ENCODE measurements at places on chromosomes 2 and 18.

DNA sequence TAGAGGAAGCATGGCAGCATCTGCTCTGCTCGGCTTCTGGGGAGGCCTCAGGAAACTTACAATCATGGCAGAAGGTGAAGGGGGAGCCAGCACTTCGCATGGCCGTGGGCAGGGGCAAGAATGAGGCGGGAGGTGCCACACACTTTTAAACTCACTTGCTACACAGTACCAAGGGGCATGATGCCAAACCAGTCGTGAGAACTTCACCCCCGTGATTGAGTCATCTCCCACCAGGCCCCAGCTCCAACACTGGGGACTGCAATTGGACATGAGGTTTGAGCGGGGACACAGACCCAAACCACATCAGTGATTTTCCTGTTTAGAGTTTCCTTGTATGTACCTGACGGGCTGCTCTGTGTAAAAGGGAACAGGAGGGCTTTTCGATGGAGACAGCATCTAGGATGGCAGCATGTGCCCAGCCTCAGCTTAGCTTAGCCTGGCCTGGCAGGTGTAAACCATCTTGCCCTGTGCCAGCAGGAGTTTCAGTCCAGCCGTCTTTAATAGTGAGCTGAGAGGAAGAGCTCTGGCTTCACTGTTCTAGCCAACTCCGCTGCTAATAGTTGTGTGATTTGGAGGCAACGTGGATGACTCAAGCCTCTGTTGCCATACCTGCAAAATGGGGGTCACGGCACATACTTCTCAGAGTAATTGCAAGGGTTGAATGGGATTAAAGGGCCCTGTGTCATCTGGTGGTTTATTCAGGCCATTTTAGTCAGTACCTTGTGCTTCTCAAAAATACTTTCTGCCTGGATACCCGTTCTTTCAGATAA, 101.8 kb downstream of the ASAP2 start:
- no peak for DNase-seq

- DNase-seq, result no peak
Measured at GRCh38 chr18:74126684-74127655, 20.7 kb downstream of the FBXO15 start.

DNA sequence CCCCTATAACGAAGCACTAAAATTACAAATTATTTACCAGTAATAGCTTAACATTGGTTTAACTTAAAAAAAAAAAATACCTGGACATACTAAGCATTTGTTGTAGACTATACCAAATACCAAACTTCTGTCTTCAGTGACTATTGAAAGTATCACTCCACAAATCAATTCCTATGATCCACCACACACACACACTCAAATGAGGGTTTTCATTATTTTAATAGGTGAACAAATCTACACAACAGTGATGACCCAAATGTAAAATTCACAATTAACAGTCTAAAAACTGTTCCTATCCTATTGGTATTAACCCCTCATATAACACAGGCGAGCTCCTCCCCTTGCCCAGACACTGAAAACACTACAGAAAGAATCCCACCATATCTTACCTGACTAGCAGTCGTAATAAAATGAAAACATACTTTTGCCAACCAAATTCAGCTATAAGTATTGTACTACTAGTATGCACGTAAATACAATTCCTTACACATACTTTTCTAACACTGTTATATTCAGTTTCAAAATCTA, 2.5 kb downstream of the SP3 start:
- no peak for DNase-seq

DNA sequence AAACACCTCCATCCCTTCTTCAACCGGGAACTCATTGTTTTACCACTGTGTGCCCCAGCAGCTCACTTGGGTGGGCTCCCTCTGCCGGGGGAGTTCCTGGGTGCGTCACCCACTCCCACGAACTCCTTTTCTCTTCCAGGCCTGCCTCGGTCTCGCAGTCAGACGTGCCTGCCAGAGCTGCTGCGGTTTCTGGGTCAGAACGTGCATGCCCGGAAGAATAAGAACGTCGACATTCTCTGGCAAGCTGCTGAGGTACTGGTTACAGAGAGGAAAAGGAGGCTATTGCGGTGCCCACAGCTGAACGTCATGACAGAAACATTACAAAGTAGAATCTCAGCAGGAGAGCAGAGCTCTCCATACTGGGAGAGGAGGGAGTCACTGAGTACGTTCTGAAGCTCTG, 35.6 kb downstream of the COA5 start:
- no peak for DNase-seq

DNA sequence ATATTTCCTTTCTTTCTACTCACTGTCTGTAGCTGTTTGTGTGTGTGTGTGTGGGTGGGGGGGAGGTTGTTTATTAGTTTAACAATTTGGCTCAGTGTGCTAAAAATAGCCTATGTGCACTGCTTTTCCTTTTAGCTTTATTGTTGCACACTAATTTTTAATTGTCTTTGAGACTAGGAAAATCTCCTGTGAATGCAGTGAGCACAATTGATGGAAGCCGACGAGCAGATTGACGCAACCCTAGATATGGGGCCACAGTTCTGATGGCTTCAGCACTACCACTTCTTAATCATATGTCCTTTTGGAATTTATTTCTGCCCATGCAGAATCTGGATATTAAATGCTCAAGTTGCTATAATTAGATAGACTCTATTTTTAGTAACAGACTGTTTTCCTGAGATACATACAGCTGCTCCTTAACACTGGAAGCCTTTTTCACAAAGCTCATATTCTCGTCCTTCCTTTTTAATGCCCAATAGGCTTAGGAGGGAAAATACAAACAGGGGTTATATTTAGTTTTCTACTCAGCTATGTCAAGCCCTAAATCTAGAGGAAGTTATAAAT, 109.1 kb downstream of the IRS1 start:
- DNase-seq, result no peak

GRCh38 chr2:212921711-212922110, 229.7 kb downstream of the IKZF2 start:
- no peak for DNase-seq

DNA sequence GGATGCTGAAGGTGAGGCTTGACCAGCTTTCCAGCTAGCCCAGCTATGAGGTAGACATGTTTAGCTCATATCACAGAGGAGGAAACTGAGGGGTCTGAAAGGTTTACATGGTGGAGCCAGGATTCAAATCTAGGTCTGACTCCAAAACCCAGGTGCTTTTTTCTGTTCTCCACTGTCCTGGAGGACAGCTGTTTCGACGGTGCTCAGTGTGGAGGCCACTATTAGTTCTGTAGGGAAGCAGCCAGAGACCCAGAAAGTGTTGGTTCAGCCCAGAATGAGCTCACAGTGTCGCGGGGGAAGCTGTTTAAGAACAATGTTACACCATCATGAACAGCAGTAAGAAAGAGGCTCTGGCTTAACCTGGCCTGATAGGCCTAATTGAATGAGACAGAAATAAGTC, 11.1 kb downstream of the PROC start:
- DNase-seq, result no peak

- no peak for DNase-seq
Measured at GRCh38 chr18:58900015-58900649, 35.5 kb downstream of the ZNF532 start.

- no peak for DNase-seq
Measured at GRCh38 chr18:48934415-48934722, 16.4 kb downstream of the SMAD7 start.

DNA sequence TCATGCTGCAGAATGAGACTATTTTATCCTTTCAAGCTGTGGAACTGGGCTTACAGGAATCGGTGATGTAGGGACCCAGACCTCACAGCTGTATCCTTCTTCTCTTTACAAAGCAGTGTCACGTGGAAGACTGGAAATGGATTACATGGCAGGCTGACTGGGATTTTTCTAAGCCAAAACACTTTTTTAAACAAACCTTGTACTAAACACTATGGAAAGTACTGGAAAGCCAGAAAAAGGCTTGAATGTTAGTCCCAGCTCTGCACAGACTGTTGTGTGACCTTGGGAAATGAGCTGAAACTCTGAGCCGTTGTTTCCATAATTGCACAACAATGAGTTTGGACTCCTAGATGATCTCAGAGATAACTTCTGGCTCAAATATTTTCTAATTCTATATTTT, 7.6 kb upstream of the ADAM23 start:
- DNase-seq, result no peak

DNA sequence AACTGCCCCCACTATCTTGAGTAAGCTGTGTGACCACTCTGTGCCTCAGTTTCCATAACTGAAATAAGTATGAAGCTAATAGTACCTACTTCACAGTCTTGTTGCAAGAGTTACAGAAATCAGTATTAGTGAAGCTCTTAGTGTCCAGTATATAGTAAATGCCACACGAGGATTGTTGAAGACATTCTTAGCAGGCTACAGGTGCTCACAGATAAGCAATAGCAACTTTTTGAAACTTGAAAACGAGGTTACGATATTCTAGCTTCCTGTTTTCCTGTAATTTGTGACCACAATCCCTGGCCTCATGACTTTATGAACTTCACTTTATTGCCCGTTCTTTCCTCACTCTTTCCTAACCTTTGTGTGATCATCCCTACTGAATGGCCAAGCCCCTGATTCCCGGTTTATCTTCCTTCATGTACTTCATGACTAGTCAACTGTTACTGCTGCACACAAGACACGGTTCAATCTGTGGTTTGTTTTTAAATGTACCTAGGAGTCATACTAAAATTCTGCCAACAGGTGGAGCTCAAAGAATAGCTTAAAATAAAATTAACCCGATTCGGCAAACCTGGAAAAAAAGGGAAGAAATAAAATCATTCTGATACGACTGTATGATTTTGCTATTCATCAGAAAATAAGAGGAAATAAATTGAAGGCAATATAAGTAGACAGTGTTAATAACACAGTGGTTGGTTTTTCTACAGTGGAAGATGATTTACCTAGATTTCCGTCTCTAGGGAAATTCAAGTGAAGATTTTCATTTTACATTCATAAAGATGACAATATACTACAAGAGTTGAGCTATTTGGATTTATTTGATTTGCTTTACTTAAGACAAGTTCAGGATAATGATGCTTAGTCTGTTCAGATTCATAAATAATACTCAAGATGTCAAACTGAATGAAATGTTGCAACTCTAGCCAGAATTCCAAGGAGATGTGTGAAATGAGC, 38.1 kb upstream of the STAT1 start:
- no peak for DNase-seq

- DNase-seq, result no peak
Measured at GRCh38 chr2:48356701-48357325, 173.1 kb upstream of the STON1 start.

GRCh38 chr2:8477552-8478470, 204.0 kb upstream of the ID2 start:
- no peak for DNase-seq

- no peak for DNase-seq
Measured at GRCh38 chr18:9701609-9702349, 6.3 kb upstream of the RAB31 start.

DNA sequence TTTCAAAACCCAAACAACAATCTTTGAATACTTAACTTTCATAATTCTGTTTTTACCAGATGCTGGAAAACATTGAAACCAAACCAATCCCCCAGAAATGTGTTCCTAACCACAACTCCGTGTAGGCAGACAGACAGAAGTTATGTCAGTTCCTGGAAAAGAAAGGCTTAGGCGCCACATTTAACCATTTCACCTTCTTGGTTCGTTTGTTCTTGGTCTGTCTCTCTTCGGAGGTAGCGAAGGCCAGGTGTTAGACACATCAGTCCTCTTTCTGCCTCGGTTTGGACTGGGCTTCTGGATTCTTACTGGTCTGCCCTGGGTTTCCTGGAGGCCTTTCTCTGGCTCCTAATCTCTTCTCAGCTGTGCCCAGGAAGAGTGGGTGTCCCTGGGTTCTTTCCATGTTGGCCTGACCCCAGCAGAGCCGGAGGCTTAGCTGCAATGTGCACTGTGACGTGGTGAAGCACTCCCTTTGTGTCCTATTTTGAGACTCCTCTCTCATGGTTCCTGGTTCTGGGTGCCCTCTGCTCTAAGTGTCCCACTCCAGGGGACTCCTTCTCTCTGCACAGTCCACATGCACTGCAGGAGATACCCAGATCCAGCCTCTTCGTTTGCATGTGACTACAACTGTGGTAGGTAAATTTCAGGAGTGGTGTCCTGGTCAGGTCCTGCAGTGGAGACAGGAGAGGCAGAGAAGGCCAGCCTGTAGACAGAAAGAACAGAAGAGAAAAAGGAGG, 23.1 kb upstream of the RAB31 start:
- no peak for DNase-seq

DNA sequence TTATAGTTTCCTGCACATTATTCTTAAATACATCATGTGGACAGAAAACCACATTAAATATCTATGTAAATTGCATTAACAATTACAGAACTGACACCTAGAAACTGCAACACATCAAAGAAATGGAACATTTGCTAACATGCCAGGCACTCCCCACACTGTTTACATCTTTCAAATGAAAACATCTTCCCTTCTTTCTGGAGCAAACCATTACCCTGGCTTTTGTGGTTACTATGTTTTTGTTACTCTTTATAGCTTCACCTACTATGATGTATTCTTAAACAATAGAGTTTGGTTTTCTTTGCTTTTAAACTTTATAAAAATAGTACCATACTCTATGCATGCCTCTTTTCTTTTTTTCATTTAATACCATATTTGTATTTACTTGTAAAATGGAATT, 1894.5 kb upstream of the CELF4 start:
- no peak for DNase-seq

GRCh38 chr18:13760047-13760446, 33.6 kb downstream of the RNMT start:
- DNase-seq, result no peak

GRCh38 chr18:6039055-6039454, 143.7 kb upstream of the TMEM200C start:
- DNase-seq, result no peak

DNA sequence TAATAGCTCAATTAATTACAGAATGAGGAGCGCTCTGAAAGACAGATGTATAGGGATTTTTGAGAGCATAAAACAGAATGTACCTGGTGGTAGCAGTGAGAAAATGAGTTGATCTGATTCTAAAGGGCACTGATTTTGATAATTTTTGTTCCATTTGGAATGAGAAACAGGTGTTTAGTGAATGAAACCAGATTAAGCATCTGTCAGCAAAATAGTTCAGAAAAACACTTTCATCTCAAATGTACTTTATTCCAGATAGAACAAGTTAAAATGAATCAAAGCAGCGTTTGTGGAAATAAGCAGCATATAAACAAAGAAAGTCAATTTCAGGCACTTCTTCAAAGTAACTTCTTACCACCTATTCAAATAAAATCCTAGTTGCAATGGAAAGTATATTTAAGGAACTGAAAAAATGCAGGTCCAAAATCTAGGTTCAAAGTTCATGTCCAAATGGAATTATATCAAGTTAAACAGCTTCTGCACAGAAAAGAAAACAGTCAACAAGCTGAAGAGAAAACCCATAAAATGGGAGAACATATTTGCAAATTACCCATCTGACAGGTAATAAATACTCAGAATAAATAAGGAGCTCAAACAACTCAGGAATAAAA, 11.9 kb upstream of the REG3A start:
- no peak for DNase-seq

DNA sequence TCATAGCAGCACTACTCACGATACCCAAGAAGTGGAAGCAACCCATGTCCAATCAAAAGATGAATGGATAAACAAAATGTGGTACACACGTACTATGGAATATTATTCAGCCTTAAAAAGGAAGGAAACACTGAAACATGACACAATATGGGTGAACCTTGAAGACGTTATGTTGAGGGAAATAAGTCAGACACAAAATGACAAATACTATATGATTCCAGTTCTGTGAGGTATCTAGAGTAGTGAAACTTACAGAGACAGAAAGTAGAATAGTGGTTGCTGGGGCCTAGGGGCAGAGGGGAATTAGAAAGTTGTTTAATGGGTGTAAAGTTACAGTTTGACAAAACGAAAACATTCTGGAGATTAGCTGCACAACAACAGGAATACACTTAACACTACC, 24.7 kb downstream of the TLK1 start:
- no peak for DNase-seq

GRCh38 chr2:182229297-182229696, 197.5 kb downstream of the PDE1A start:
- no peak for DNase-seq
